Left hindlimb (tissue), 1 donor: ENCODE measurements at places on chromosomes 7 and 10.

DNA sequence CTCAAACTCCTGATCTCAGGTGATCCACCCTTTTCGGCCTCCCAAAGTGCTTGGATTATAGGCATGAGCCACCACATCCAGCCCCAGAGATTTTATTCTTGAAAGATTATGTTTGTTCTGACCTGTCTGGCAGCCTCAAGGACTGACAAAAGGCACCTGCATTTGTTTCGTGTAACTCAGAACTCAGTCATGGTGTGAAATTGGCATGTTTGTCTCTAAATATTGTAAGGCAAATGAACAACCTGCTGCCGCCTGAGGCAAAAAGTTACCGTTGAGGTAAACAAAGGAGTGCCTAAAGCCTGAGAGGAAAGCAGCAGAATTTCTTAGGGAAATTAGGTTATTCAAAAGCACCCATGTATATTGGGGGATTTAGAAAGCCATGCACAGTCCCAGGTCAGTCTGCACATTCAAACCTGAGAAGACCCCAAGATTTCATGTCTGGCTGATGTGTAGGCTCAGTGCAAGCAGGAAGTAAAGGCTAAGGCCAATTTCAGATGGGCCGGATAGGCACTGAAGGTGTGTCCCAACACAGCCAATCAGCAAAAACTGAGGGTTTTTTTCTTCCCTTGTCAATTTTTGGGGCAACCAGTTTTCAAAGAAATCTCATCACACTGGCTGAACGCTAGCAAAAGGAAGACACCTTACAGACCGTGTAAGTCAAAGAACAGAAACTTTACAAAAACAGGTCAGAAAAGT lies 33.3 kb upstream of the HHEX start:
- no peak for DNase-seq

GRCh38 chr7:105618016-105618296 lies 36.7 kb upstream of the EFCAB10 start:
- DNase-seq = no peak

DNA sequence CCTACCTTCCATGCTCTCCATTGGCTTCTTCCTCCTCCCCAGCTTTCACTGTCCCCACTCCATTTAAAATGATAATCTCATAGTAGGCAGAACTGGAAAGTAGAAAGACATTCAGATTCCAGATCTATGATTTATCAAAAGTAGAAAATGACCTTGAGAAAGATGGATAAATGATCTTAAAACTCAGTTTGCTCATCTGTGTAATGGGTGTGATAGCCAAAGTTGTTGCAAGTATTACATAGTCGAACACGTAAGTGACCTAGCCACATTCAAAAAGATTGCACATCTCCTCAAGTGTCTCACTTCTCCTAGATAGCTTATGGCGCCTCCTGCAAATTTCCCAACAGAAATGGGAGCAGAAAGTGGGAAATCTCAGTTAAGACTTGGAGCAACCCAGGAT lies 89.8 kb upstream of the FGL2 start:
- DNase-seq = no peak

DNA sequence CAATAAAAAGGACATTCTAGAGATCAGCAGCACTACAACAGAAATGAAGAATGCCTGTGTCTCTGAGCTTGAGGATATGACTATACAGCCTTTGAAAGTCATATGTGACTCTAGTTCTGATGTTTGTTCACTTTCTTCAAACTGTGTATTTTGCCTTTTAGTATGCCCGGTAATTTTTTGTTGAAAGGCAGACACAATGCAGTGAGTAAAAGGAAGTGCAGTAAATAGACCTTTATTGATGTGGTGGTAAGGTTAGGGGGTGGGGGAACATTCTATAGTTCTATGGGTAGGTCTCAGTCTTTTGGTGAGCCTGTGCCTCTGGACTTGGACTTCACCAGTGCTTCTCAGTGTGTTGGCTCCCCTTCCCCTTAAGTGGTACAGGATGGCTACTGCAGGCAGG lies 143.5 kb upstream of the CDC14C start:
- DNase-seq = no peak

- no peak for DNase-seq
Observed at GRCh38 chr10:76881477-76882220, 756.0 kb downstream of the KCNMA1 start.

- DNase-seq = no peak
Observed at GRCh38 chr7:29369909-29370488, 175.4 kb downstream of the CHN2 start.

DNA sequence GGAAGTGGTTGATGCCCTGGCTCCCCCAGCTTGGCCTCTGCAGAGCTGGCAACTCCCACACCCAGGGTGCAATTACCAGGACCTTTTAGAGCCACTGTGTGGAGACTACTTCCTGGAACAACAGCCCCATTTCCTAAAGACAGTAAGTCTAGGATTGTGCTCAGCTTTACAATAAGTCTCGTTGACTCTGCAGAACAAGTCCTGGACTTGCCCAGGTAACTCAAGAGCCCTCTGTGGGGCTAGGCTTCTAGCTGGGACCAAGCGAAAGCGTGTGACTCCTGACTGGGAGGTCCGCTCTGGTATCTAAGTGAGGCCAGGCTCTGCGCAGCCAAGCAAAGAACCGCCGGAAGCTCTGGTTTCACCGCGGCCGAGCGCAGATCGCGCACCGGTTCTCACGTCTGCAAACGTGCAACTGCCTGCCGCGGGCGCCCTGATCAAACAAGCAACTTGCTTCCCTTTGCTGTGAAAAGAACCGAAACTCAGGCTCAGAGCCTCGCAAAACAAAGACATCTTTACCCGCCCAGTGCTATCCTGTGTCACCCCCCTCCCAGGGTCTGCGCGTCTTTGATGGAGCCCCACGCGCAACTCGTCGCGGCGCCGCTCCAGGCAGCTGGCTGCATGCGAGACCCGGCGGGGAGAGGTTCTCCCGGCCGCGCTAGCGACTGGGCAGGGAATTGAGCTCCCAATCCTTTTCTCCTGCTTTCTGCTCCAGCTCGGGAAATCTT lies 4.4 kb upstream of the PDLIM1 start:
- no peak for DNase-seq

DNA sequence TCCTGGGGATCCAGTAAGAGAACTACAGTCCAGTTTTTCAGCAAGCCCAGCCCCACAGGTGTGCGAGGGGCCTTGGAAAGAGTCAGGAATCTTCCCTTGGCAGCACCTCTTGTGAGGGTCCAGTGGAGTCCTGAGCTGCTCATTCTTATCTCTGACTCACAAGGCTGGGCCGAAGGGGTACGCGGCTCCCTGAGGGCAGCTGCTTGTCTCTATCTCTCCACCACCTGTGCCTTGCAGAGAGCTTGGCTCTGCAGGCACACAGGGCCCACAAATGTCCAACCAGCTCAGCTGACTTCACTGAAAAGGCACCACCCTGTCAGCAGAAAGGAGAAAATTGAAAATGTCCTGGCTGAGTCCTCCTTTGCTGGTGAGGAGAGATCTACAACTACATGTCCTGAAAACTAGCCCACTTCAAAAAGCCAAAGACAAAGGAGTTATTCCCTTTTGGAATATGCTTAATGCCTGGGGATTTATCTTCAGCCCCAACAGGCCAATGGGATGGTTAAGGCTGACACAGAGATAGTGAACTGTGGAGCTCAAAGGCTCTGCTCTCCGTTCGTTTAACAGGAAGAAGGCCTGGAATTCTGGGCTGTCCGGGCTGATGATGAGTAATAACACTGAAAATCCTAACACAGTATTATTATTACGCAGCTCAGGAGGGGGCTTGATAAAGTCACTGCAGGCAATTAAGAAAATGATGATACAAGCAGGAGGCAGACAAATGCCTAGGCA lies 23.4 kb downstream of the UROS start:
- no peak for DNase-seq

- no peak for DNase-seq
Observed at GRCh38 chr7:25964483-25964991, 187.5 kb upstream of the NFE2L3 start.

DNA sequence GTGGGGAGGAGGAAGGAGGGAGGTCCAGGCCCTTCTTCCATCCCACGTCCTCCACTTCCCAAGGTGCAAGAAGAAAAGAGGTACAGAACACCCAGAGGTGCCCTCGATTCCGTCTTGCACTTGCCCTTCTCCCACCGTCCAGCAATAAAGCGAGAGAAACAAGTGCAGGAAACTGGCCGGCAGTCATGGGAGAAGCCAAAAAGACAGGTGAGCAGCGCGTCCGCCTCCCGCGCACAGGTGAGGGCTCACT lies 1.3 kb downstream of the C10orf95 start:
- no peak for DNase-seq

GRCh38 chr7:103859709-103860108 lies 129.7 kb downstream of the RELN start:
- DNase-seq = no peak

- DNase-seq = no peak
Observed at GRCh38 chr10:70920519-70920918, 32.2 kb upstream of the PCBD1 start.

DNA sequence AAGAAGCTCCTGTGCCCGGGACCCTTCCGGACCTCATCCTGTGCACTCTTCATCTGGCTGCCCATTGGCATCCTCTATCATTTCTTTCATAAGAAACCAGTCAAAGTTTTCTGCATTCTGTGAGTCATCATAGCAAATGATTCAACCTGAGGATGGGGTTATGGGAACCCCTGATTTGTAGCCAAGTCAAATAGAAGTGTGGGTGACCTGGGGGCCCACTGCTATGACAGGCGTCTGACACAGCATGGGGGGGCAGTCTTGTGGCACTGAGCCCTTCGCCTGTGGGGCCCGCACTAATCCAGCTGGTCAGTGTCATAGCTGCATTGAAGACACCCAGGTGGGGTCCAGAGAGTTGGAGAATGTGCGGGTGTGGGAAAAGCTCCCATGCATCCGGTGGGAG lies 230.4 kb downstream of the USP6NL start:
- DNase-seq = no peak

GRCh38 chr10:68633281-68633680 lies 73.1 kb downstream of the TET1 start:
- DNase-seq = no peak

- no peak for DNase-seq
Observed at GRCh38 chr10:130804778-130805634, 506.5 kb downstream of the TCERG1L start.

- DNase-seq = no peak
Observed at GRCh38 chr7:135188298-135188984, 17.9 kb upstream of the CYREN start.

- DNase-seq = no peak
Observed at GRCh38 chr10:50436805-50437204, 185.5 kb upstream of the ASAH2 start.

DNA sequence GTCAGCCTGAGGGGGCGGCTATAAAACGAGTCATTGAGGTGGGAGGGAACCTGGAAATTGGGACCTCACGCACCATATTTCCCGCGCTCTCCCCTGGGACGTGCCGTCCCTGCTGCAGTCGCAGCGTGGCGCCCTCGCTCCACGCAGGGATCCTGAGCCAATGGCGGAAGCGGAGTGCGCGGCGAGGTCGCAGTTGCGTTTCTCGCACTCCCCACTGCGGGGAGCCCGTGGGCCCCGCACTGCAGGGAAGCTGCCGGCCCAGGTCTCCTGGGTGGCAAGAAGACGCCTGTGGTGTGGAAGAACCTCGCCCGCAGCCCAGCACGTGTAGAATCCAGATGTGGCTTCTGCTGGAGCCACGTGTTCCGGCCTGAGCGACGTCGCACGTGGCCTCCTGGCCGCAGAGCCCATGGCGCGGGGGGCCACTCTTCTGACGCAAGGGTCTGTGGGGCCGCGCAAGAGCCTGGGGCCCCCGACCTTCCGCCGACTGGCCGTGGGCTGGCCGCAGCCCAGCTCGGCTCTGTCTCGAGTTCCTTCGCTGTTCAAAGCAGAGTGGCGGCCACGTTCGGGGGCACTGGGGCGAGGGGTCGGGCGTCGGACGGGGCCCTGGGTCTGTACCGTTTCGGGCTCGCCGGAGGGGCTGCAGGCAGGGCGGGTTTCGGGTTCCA lies 26.4 kb downstream of the HIF1AN start:
- DNase-seq = peak; percentile 53

- no peak for DNase-seq
Observed at GRCh38 chr7:140176122-140176701, 571 bp downstream of the KDM7A start.
